ENCODE measurements at places on chromosomes 5 and 9.

DNA sequence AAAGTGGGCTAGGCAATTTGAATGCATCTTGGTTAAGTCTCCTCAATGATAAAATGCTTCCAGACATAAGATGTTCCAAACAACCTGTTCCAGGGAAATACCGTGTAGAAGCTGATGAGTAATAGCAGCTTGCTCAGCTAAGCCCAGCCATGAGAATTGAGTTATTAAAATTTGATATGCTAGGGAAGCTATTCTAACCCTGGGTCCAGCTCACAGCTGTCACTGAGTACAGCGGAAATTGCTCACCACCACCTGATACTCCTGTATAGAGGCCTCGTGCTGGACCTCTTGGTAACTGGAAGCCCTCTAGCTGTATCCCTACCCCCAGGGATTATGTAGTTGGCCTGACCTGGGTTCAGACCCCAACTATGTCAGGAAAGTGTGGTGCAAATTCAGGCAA, 521.3 kb upstream of the TRPC7 start:
- DNase-seq: no peak

DNA sequence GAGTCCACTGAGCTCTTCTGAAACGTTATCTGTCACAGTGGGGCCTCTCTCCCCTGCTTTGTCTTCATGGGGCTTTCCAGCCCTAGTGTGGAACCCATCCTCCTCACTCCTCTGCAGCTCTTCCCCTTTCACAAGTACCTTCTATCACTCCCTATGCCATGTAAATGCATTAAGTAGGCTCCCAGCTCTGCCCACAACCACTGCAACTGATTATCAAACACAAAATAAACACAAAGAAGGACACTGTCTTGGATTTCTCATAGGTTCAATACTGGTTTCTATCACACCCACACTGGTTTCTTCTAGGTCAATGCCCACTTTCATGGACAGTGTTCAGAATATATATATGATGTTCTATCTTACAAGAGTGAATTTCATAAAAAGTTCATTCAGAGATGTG, 139.4 kb downstream of the GNAQ start:
- no peak for DNase-seq

DNA sequence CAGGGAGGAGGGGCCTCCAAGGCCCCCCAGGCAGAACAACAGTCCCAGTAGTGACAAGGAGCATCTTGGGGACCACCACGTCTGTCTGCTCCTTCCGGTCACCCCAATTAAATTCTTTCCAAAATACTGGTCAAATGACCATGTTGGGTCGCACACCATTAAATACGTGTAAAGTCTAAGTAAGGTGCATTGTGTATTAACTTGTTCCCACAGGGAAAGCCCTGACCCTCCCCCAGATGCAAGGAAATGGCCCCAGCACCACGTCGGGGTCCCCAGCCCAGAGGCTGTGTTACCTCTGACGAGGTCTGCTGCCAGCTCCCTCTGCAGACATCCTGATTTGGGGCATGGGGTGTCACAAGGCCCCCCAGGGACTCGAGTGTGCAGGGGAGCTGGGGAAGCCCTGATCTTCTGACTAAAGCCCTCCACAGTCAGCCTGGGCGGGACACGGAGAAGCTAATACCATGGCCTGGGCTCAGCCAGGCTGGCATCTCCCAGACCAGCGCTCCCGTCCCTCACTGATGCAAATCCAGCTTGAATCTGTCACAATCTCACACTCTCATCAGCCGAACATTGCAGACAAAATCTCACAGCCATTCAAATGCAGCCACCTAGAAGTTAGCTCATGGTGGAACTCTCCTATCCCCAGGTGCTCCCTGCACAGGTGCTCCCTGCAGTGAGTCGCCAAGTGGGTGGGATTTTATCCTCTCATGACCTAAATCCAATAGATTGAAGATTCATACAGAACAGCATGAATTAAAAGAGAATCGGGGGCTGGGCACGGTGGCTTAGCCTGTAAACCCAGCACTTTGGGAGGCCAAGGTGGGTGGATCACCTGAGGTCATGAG, 13.6 kb downstream of the TERT start:
- no peak for DNase-seq

DNA sequence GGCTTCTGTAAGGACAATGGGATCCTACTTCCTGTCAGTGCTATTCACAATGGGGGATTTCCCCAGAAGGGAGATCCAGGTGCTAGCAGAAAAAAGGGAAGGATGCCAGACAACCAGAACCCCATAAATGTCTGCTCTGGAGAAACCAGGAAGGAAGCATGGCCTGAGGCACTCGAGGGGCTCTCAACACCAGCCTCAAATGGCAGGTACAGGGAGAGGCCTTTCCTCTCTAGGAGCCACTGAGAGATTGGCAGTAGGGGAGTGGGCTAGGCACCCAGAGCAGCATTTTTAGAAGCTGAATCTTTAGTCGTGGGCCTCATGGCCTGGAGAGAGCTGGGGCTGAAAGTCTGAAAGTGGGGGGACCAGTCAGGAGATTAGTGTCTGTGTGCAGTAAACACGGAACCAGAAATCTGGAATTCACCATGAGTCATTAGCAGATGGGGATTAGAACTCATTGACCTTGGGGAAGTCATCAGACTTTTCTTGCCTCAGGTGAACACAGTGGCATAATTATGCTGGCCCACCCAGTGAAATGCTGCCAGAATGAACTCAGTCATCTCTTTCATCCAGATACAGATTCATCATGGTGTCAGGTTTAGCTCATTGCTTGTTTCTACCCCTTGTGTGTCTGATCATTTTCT, 28.3 kb downstream of the ARHGEF28 start:
- no peak for DNase-seq

GRCh38 chr5:164798110-164798509, 1292.7 kb downstream of the MAT2B start:
- no peak for DNase-seq

All from midbrain (tissue), 1 donor.